H9 (cell line): ENCODE measurements at places on chromosomes 13 and 19. TPM values are rescaled to one million over a fixed set of nuclear protein-coding genes. Genes with fewer than 3 reads are reported as not detected.
A peak's percentile ranks its signal among the peaks of the same experiment; 100 is the strongest.

GRCh38 chr13:79225487-79226232 is 180.4 kb downstream of the RBM26 start:
- no peaks in the 10 kb centered on the region for H3K4me1 ChIP-seq
- H3K4me3 ChIP-seq: no peak overlapping the region
- H3K27me3 ChIP-seq: no peaks in the 10 kb centered on the region
- H3K36me3 ChIP-seq: no peaks in the 10 kb centered on the region
- no peak overlapping the region for H3K27ac ChIP-seq

- no peaks in the 10 kb centered on the region for H3K4me1 ChIP-seq
- H3K27me3 ChIP-seq: no peaks in the 10 kb centered on the region
- peaks cover 41% of the 10 kb centered on the region for H3K36me3 ChIP-seq
- H3K27ac ChIP-seq: no peak overlapping the region
- DNase-seq: no peak
Measured at GRCh38 chr19:36225219-36225892, 10.4 kb downstream of the ZNF146 start.

DNA sequence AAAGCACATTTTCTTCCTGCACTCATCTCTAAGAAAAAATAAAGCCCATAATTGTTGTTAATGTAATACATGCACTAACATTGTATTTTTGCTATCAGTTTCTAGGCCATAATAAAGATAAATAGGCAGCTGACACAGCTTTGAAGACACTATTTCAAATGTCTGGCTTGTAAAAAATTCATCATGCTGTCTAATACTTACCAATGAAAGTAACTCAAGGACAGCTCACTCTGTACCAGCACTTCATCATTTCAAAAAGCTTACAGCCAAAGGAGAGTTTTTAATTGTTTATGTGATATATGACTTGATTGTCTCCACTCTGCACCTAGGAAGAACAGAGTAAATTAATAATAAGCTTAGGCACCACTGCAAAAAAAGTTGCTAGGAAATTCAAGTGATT is 1423.3 kb upstream of the PCDH20 start:
- no peak overlapping the region for H3K4me3 ChIP-seq
- DNase-seq: no peak
- H3K27ac ChIP-seq: no peak overlapping the region

GRCh38 chr13:33934343-33934742 is 116.4 kb downstream of the RFC3 start:
- H3K4me3 ChIP-seq: no peak overlapping the region
- peaks cover 15% of the 10 kb centered on the region; the same call in 1 of the 2 replicates for H3K4me1 ChIP-seq
- no peak for DNase-seq
- H3K36me3 ChIP-seq: peaks cover under 1% of the 10 kb centered on the region; the same call in 1 of the 2 replicates

The GJB6 gene
- total RNA-seq: not detected in 2 replicates

DNA sequence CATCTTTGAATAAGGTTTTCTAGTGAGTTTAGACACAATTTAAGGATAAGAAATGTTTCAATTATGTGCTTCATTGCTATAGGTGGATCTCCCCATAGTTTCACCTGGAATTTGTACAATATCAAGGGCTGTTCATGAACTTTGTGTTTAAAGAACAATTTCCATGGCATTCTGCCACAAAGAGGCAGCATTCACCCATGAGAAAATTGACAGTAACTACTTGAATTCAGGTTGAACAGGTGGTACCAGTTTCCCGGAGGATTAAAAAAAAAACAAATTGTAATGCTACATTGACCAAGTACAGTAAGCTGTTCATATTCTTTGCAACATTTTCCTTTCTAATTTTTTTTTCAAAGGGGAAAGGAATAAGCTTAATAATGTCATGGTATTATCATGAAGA is 9.1 kb downstream of the SLITRK5 start:
- peaks cover 17% of the 10 kb centered on the region for H3K36me3 ChIP-seq
- no peak overlapping the region for H3K27ac ChIP-seq
- peaks cover 3% of the 10 kb centered on the region; the same call in 1 of the 2 replicates for H3K4me1 ChIP-seq
- no peak for DNase-seq
- H3K4me3 ChIP-seq: no peak overlapping the region

The PRR20A gene
- not detected in 2 replicates for total RNA-seq

- H3K27ac ChIP-seq: no peak overlapping the region
- H3K36me3 ChIP-seq: peaks cover 9% of the 10 kb centered on the region
- DNase-seq: no peak
- no peaks in the 10 kb centered on the region for H3K27me3 ChIP-seq
Measured at GRCh38 chr19:18153556-18154134, 682 bp downstream of the PIK3R2 start.

DNA sequence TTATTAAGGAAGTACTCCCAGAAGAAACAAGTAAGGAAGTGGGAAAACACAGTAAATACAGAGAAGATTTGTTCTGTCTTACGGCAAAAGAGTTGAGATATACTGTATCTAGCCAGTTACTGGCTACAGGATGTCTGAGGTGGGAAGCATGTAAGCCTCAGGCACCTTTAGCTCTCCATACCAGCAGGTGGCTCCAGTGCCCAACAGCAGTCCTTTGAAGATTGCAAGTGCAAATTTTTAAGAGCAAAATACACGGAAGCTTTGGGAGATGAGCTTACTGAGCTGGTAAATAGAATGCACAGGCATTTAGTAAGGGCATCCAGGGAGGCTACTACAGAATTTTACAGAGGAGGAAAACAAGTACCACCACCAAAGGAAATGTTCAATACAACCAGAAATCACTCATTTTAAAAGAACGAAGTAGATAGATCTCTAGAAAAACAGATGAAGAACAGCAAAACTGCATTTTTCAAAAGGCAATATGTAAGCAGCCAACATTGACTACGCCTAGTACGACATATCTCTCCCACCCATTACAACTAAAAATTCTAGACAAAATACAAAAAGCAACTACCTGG is 57.9 kb upstream of the VSTM2B start:
- no peaks in the 10 kb centered on the region for H3K27me3 ChIP-seq
- DNase-seq: peak; percentile 60
- no peaks in the 10 kb centered on the region for H3K4me1 ChIP-seq

- DNase-seq: no peak
- H3K4me1 ChIP-seq: no peaks in the 10 kb centered on the region
- H3K27ac ChIP-seq: no peak overlapping the region
- no peak overlapping the region for H3K4me3 ChIP-seq
Measured at GRCh38 chr13:96093296-96094006, 3.5 kb downstream of the HS6ST3 start.

GRCh38 chr13:27979001-27979643 is 9.4 kb downstream of the URAD start:
- no peak for DNase-seq
- peaks cover 2% of the 10 kb centered on the region; the same call in 1 of the 2 replicates for H3K36me3 ChIP-seq
- peaks cover 98% of the 10 kb centered on the region for H3K27me3 ChIP-seq
- H3K4me1 ChIP-seq: no peaks in the 10 kb centered on the region
- H3K4me3 ChIP-seq: peak overlapping the region; percentile 74; the same call in 2 of the 3 replicates

GRCh38 chr13:21956666-21957065 is 285.8 kb downstream of the FGF9 start:
- DNase-seq: no peak
- H3K4me1 ChIP-seq: no peaks in the 10 kb centered on the region
- H3K36me3 ChIP-seq: peaks cover 5% of the 10 kb centered on the region; the same call in 2 of the 3 replicates
- H3K27me3 ChIP-seq: no peaks in the 10 kb centered on the region
- no peak overlapping the region for H3K27ac ChIP-seq

DNA sequence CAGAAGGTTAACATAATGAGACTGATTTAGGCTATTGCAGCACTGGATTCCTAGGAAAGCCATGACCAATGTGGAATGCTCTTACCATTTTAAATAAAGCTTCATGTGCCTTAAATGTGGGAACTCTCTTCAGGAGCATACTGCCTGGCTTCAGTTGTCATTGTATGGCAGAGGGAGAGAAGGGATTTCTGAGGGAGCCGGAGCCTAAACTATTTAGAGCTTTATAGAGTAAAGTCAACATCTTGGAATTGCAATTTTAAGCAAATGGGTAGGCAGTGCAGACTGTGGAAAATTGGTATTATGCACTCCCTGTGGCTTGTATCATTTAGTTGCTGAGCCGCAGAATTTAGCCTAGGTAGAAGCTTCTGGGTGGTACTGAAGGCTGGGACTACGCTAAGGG is 2041.4 kb downstream of the PCDH9 start:
- H3K27me3 ChIP-seq: no peaks in the 10 kb centered on the region
- DNase-seq: no peak
- H3K4me3 ChIP-seq: no peak overlapping the region
- H3K36me3 ChIP-seq: no peaks in the 10 kb centered on the region; the same call in 1 of the 3 replicates
- H3K4me1 ChIP-seq: no peaks in the 10 kb centered on the region
- no peak overlapping the region for H3K27ac ChIP-seq

DNA sequence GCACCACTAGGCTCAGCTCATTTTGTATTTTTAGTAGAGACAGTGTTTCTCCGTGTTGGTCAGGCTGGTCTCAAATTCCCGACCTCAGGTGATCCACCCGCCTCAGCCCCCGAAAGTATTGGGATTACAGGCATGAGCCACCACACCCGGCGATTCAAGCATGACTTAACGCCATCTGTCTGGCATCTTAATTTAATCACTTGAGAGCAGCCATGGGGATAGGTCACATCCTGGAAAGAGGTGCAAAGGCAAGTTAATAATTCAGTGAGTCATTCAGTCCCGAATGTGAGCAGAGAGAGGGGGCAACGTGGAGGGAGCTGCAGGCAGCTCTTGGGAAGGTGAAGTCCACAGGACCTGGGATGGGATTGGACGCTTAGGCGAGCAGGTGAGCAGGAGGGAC is 31.7 kb upstream of the USP29 start:
- H3K36me3 ChIP-seq: peaks cover 32% of the 10 kb centered on the region
- H3K27ac ChIP-seq: no peak overlapping the region
- H3K27me3 ChIP-seq: no peaks in the 10 kb centered on the region
- DNase-seq: no peak

The IL11 gene
- 3.8 and 3.9 TPM in 2 replicates for total RNA-seq

The GIPC3 gene
- total RNA-seq: 1.6 and 1.9 TPM in 2 replicates

DNA sequence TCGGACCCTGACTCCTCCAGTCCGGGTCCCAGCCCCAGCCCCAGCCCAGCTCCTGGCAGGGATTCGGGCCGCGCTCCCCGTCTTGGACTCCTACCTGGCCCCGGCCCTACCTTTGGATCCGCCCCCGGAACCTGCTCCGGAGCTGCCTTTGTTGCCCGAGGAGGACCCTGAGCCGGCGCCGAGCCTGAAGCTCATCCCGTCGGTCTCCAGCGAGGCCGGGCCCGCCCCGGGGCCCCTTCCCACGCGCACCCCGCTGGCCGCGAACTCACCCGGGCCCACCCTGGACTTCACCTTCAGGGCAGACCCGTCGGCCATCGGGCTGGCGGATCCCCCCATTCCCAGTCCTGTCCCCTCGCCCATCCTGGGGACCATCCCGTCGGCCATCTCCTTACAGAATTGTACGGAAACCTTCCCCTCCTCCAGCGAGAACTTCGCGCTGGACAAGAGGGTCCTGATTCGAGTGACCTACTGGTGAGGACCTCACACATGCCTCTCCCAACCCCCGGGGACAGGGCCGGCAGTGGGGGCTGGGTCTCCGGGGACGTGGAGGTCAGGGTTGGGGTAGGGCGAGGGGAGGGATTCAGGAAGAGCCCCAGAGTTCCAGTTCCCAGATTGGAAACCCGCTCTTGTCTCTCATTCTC is 732 bp downstream of the SELENOV start:
- H3K4me3 ChIP-seq: peak overlapping the region; percentile 90
- H3K27ac ChIP-seq: no peak overlapping the region
- H3K27me3 ChIP-seq: no peaks in the 10 kb centered on the region
- H3K36me3 ChIP-seq: peaks cover 16% of the 10 kb centered on the region

The OR10H1 gene
- total RNA-seq: not detected in 2 replicates

The PEG3 gene
- not detected in 2 replicates for total RNA-seq

The ADM5 gene
- total RNA-seq: 13.5 and 13.6 TPM in 2 replicates

DNA sequence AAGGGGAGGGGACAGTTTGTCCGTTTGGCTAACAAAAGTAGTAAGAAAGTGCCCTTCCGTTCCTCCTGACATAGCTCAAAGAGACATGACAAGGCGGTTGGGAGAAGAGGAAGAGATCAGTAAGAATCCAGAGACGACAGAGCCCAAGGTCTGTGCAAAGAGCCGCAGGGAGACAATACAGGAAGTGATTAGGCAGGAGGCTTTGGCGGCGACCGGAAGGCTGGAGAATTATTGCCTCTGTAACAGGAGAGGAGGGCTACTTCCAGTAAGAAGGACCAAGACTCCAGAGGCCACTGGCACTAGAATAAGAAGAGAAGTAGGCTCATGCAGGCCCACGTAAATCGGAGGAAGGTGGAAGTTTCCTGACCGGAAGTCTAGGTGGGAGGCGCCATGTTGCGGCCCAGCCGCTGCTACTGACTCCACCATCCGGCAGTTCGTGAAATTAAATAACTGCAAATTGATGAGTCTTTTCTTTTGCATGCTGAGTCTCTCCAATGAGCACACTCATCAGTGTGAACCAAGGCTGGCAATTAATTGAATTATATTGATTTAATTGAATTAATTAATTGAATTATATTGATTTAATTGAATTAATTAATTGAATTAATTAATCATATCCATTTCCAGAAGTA is 9.9 kb downstream of the RFX2 start:
- H3K27ac ChIP-seq: no peak overlapping the region
- H3K4me1 ChIP-seq: no peaks in the 10 kb centered on the region
- no peak overlapping the region for H3K4me3 ChIP-seq
- no peak for DNase-seq
